ENCODE measurements at places on chromosomes 6 and 20.
A peak's percentile ranks its signal among the peaks of the same experiment; 100 is the strongest.

- peak; percentile 51 for DNase-seq
These were observed 368.0 kb downstream of the QKI start for GRCh38 chr6:163782436-163783003.

DNA sequence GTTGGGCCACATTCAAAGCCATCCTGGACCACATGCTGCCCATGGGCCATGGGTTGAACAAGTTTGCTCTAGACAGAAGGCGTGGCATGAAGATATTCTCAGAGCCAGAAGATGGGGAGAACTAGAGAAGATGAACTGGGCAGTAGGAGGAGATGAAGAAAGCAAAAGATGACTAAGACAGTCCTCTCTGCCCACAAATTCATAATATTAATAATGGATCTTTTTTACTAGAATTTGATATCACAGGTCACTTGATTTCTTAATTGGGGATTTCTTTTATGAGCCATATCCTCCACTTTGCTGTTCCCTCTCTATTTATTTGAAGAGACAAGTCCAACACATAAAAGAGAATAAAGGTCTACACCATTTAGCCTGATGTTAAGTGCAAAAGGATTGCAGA is 25.5 kb upstream of the EDN1 start:
- DNase-seq = no peak

GRCh38 chr20:16654858-16655535 is 74.8 kb upstream of the SNRPB2 start:
- no peak for DNase-seq

DNA sequence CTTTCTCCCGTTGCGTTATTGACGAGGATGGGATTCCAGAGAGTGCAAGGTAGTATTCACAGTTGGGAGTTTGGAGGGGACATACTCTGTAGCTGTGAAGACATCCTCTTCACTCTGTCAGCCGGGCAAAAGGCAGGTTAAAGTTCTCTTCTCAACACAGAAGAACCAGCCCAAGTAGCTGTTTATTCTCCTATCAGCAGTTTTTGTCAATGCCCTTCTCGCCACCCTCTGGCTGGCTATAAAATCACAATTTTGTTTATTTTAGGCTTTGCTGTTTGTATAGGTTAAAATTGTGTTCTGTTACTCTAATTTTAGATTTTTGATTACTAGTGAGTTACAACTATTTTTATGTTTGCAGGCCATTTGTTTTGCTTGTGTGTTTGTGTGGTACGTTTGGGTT is 37.9 kb upstream of the MAS1 start:
- DNase-seq = no peak

GRCh38 chr20:56166781-56167465 is 81.6 kb upstream of the MC3R start:
- DNase-seq = no peak

DNA sequence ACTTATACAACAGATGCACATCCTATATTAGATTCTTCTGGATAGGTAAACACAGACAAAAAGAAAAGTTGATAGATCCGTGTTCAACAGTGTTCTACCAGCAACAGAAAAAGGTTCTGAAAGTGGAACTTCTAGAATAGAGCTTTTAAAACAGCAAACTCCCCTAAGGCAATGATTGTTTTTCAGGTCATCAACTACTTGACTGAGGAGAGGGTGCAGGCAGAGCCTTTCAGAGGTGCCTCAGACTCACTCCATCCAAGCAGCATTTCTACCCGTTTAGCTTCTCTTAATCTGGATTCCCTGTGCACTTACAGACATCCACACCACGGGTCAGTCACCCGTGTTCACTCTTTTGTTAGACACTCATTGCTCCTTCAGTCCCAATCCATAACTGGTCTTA is 28.9 kb downstream of the FYN start:
- no peak for DNase-seq

DNA sequence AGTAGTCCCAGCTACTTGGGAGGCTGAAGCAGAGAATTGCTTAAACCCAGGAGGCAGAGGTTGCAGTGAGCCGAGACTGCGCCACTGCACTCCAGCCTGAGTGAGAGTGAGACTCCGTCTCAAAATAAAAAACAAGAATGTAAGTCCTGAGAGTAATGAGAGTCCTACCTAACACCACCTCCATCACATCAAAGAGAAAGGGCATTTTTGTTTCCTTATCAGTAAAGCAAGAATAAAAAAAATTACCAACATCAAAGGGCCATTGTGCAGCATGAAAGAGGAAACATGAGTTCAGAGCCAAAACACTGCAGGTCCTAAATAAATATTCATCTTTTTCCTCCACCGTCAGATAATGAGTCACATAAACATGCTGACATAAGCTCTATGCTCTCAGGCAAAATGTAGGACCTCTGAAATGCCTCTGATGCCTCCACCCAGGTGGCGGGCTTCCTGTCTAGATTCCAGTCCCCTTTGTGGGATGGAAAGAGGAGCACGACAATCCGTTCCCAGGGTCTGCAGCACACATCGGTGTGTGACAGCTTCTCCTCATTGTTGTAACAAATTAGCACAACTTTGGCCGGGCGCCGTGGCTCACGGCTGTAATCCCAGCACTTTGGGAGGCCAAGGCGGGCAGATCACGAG is 7.2 kb downstream of the ATP9A start:
- no peak for DNase-seq

DNA sequence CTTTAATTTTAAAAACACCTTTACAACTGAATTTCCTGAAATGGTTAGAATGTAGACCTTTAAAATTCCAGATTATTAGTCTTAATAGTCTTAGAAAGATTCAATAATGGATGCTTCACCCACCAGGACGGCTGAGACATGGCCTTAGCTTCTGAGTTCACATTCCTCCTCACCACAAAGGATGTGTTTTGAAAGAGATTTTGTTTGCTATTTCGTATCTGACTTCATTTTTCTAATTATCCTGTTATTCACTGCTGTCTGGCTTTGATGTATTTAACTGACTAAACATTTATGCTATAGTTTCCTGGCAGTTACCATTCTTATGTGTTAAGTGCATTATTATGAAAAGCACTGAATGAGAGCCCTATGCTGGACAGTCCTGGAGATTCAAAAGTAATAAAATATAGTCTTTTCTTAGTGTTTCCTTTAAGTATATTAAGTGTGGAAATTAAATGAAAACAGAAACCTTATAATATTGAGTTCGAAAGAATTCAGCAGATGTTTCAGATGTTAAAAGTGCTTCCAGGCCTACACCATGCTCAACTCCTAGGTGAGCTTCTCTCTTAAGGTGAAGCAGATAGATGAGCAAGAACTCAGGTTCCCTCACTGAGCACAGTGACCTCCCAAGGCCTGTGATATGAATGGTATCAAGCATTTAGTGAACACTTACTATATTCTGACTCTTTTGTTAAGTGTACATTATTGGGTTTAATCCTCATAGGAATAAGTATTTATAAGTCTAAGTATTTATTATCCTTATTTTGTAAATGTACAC is 40.3 kb downstream of the MAP3K4 start:
- DNase-seq = no peak

DNA sequence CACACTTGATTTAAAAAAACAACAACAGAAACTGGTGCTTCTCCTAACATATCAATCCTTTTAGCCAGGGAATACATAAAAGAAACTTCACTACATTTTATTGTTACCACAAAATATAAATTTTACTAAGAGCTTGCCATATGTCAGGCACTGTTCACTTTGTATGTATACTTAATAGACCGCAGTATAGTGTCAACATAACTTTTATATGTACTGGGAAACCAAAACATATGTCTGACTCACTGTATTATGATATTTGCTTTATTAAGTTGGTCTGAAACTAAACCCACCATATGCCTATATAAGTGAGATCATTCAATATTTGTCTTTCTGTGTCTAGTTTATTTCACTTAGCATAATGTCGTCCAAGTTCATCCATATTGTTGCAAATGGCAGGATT is 108.4 kb downstream of the KLHL32 start:
- no peak for DNase-seq

- DNase-seq = peak; percentile 54
These were observed 141.1 kb downstream of the CEP57L1 start for GRCh38 chr6:109236115-109237076.

- peak; percentile 43 for DNase-seq
These were observed 2.6 kb downstream of the EPHA7 start for GRCh38 chr6:93416571-93417420.

- peak; percentile 29 for DNase-seq
These were observed 80.7 kb upstream of the TRAF3IP2 start for GRCh38 chr6:111686249-111686931.

- no peak for DNase-seq
These were observed 18.7 kb downstream of the LEMD2 start for GRCh38 chr6:33770124-33770832.

GRCh38 chr20:13426870-13427269 is 205.8 kb downstream of the ISM1 start:
- DNase-seq = no peak

- no peak for DNase-seq
These were observed 67.3 kb downstream of the MDGA1 start for GRCh38 chr6:37630281-37630799.

- no peak for DNase-seq
These were observed 15.8 kb downstream of the MYB start for GRCh38 chr6:135196739-135197510.

DNA sequence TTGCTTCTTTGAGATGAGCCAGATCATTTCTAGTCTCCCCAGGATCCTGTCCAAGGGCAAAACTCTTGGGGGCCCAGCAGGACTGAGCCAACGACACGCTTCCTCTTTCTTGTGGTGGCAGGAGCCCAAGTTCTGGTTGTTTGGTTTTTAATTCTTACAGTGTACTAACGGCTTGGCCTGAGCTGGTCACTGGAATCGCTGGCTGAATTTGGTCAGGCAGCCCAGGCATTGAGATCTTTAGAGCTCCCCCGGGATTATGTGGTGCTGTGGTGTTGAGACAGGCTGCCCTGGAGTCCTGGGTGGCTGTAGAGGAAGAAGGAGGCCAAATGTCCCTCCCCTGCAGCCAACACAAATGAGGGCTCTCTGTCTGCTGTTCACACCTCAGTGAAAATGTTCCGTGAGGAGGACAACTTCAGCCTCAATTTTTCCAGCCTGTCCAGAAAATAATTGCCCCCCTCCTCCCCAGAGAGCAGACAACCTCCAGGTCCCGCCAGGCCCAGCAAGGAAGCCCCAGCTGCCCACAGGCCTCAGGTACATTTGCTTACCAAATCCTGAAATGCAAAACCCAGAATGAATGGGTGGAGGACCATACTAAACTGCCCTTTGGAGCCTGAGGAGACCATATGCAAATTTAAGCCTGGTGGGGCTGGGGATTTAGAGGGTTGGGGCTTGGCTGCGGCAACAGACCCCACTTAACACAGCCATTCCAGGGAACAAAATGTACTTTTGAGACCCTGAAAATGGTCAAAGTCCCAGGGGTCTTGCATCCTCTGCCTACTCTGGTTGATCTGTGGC is 23.6 kb downstream of the BNIP5 start:
- DNase-seq = no peak

- DNase-seq = no peak
These were observed 17.6 kb downstream of the SLC18B1 start for GRCh38 chr6:132780770-132781371.

- DNase-seq = no peak
These were observed 236.4 kb downstream of the ARHGAP18 start for GRCh38 chr6:129473546-129473945.

- no peak for DNase-seq
These were observed 108.1 kb upstream of the TIAM2 start for GRCh38 chr6:154887051-154887450.

- DNase-seq = no peak
These were observed 81.2 kb upstream of the SULF2 start for GRCh38 chr20:47866480-47866879.

DNA sequence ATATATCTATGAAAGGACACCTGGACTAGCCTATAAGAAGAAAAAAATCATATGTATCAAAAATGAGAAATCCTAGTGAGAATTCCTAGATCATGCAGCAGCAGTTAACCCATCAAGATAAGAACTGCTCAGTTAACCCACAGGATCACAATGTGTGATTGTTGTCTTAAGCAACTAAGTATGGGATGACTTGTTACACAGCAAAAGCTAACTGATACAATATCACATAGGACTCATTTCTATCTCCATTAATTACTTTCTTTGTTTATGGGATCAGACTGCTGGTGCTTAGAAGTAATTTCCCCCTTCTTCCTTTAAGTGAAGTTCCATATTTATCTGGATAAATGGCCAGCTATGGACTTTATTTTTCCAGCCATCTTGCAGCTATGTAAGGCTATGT is 280.8 kb upstream of the MARCKS start:
- no peak for DNase-seq

GRCh38 chr20:38196076-38196475 is 31.0 kb upstream of the TGM2 start:
- DNase-seq = peak; percentile 7

- no peak for DNase-seq
These were observed 84.7 kb downstream of the TRMT6 start for GRCh38 chr20:5865604-5866003.

DNA sequence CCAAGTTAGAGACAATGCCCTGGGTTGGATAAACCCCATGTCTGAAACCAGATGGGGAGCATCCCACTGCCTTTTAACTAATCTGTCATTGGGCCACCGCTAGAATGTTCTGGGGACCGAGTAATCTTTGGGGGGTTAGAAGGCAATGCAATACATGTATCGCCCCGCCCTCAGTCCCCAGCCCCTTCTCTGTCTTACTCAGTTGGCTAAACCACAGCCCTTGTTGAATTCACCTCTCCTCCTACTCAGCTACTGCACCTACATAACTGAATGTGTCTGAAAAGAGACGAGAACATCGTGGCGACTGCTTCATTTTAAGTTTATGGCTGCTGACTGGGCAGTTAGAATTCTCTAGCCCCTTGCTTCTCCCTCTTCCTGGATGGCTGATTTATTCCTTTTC is 15.1 kb upstream of the CCR6 start:
- DNase-seq = no peak

GRCh38 chr20:58719258-58719657 is 26.7 kb downstream of the NPEPL1 start:
- DNase-seq = no peak

- peak; percentile 94 for DNase-seq
These were observed at the start of gene MYL9 for GRCh38 chr20:36541227-36541767. MYL9 (plus strand) TSS chr20:36541519; CDS start chr20:36544885, 3,366 bp downstream.
